ENCODE measurements at places on chromosomes 7 and 10.
A peak's percentile ranks its signal among the peaks of the same experiment; 100 is the strongest.

DNA sequence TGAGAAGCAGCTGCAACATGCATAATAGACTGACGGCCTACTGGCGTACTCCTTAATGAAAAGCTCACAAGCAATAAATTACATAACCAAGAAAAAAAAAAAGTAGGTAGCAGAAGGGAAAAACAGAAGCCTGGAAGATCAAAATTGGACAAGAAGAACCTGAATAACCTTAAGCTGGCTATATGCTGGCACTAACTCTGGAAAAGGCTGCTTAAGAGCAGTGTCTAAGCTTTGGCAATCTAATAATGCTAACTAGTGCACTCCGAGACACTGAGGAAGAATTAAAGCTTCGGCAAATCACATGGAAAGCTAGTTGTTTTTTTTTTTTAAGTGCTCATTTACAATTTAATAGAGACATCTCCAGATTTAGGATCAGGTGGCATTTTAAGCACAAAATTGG, 441.9 kb downstream of the PARD3 start:
- no peak for DNase-seq

GRCh38 chr10:22022257-22023032, 18.9 kb upstream of the DNAJC1 start:
- no peak for DNase-seq

GRCh38 chr7:82057476-82057875, 287.6 kb upstream of the HGF start:
- DNase-seq = no peak

DNA sequence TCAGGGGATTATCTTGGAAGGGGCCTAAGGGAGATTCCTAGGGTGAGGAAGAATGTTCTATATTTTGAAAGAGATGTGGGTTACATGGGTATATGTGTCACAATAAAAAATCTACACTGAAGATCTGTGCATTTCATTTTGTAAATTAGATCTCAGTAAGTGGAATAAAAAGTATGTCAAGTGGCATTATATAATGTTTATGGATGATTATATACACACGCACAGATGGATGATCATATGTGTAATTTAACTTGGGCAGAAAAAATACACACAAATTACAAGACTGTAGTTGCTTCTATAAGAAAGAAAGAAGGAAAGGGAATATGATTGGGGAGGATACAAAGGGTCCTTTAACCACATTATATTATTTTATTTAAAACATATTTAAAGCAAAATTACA, 18.5 kb downstream of the ASZ1 start:
- DNase-seq = no peak

DNA sequence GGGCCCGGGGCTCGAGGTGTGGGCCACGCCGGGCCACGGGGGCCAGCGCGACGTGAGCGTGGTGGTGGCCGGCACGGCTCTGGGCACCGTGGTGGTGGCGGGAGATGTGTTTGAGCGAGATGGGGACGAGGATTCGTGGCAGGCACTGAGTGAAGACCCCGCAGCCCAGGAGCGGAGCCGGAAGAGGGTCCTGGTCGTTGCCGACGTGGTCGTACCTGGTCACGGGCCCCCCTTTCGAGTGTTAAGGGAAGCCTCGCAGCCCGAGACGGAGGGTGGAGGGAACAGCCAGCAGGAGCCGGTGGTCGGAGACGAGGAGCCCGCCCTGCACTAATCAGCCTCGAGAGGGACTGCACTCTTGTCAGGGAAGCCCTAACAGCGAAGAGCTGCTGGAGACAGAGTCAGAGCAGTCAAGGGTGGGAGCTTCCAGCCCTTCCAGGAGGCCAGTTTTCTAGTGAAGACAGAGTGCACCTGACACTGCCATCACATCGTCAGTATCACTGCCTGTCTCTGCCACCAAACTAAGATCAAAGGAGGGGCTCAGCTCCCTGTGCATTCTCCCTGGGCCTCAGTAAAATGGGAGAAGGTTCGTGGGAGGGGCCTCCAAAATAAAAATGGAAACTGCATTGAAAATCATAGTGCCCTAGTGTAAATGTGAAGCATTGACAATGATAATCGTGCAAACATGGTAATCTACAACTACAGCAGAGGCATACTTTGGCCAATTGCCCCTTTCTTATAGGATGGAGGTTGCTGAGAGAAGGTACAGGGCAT, 1.3 kb downstream of the MBLAC1 start:
- peak; percentile 45 for DNase-seq

- no peak for DNase-seq
Measured at GRCh38 chr10:97078261-97078937, 107.4 kb downstream of the SLIT1 start.

DNA sequence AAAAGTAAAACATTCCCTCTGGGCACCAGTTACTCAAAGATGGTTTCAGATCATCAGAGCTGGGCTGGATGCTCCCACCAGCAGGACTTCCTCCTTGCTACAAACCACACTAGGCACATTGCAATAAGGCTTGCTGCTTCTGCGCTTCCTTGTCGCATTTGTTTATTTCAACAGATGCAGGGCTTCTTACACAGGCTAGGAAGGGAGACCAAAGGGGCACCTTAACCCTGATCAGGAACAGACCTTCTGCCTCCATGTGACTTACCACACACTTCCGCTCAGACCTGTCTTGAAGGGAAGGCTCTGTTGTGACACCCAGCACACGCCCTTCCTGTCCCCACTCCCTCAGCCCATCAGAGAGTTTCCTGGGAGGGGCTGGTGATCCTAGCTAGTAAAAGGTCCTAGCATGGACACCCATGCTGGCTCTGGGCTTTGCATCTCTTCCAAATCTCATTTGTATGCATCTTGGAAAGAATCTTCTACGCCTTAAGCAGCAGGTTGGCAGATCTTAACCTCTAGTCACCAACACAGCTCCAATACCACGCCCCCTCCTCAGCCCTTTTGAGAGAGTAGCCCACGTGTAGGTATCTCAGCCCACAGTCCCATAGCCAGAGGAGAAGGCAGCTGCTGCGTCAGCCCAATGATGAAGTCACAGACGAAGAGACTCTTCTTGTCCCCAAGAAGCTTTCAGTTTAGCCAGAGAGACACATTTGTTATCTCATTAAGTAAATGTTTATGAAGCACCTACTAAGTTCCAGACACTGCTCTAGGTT, 47.1 kb upstream of the SVIL start:
- no peak for DNase-seq

DNA sequence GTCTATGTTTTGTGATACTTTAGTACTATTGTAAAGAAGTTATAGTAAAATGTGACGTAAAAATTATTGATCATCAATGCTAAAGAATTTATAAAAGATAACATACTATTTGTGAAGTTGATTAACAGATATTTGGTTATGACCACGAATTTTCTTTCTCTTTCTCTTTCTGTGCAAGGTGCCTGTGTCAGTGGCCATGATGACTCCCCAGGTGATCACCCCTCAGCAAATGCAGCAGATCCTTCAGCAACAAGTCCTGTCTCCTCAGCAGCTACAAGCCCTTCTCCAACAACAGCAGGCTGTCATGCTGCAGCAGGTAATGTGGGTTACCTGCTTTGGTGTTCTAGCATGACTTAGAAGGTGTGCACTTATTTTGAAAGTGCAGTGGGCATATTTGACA, 213.7 kb downstream of the FOXP2 start:
- no peak for DNase-seq

DNA sequence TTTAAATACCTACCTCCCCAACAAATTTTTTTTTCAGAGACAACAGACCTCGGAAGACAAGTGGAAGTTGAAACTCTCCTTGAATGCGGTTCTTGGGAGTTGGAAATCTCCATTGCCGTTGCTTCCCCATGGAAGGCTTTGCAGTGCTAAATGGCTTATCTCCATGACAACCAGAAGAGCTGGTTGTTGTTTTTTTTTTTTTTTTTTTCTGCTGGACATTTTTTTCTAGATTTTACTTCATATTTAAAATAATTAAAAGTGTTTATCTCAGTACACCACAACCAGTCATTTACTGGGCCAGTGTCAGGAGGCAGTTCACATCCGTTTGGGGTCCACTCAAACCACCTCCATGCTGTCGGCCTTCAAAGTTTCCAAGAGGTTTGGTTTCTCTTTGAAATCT, 348.5 kb upstream of the PRKCQ start:
- DNase-seq = no peak

Measured in ELR (cell line).